ENCODE measurements at places on chromosomes 2 and 18. TPM values are rescaled to one million over a fixed set of nuclear protein-coding genes. Genes with fewer than 3 reads are reported as not detected.

GRCh38 chr18:24373328-24373727 is 24.3 kb downstream of the OSBPL1A start:
- DNase-seq = no peak

DNA sequence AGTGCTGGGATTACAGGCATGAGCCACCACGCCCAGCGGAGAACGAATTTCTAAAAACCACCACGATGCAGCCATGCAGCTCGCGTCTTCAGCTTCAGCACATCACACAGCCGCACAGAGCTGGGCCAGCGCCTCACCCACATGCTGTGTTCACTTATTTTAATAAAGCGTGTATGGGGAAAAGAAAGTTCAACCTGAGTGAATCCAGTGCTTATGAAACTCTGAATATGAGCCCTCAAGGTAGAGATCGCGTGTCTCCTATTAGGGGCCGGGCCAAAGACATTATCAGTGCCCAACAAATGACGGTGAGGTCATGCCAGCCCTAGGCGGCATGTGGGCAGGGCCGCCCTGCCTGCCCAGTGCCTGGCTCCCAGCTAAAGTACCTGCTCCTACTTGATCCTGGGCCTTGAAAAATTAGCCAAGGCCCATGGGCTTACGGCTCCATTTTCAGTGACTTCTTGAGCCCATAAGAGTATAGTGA is 44.3 kb downstream of the SPRED2 start:
- DNase-seq = no peak

The ANKRD30B gene
- total RNA-seq = not detected

The TMEM37 gene
- 14.3 TPM for total RNA-seq

GRCh38 chr2:16661936-16662839 is 3.4 kb downstream of the CYRIA start:
- no peak for DNase-seq

The SLC11A1 gene
- 262 TPM for total RNA-seq

GRCh38 chr2:43736637-43737036 is 37.2 kb upstream of the DYNC2LI1 start:
- no peak for DNase-seq

GRCh38 chr2:58667137-58667774 is 426.1 kb upstream of the FANCL start:
- no peak for DNase-seq

The MTCL1 gene
- total RNA-seq = 12.4 TPM

The C2orf72 gene
- total RNA-seq = 0.65 TPM

The PELI1 gene
- total RNA-seq = 83.9 TPM

DNA sequence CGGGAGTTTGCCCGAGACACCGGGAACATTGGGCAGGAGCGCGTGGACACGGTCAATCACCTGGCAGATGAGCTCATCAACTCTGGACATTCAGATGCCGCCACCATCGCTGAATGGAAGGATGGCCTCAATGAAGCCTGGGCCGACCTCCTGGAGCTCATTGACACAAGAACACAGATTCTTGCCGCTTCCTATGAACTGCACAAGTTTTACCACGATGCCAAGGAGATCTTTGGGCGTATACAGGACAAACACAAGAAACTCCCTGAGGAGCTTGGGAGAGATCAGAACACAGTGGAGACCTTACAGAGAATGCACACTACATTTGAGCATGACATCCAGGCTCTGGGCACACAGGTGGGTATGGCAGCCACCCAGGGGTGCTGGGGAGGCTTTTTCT is 73.8 kb upstream of the EML6 start:
- DNase-seq = no peak

Measured in lung (tissue), 17 donors.